Activated CD4-positive, alpha-beta T cell treated with anti-CD3 and anti-CD28 coated beads, Interleukin-2, amount 10 ng/mL, durations not matched to agents 7 days and 5 days (primary cell): ENCODE measurements at places on chromosomes 3 and 15. TPM values are rescaled to one million over a fixed set of nuclear protein-coding genes. Genes with fewer than 3 reads are reported as not detected.
A peak's percentile ranks its signal among the peaks of the same experiment; 100 is the strongest.

DNA sequence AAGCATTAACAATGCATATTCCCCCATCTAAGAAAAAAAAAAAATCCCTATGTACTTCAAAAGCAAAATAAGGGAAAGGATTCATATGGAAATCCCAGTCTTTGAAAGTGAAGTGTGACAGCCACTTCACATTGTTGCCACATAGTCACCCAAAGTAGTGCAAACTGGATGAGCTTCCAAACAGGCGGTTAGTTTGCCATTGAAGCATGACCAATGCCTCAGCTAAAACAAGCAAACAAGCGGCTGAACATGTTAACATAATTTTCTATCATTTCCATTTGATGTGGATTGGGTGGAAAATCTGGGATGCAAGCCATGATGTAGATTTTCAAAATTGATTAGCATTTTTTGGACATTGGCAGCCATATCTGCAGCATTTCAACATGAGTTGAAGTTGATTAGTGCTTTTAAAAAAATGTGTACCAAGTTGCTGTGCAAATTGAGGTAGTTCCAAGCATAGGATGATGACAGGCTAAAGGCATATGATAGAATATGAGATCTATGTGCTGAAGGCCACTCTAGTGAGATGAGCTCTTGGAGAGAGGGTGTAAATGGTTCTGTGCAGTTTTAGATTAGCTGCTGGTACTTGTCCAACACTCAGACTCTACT, 405.2 kb downstream of the NR2F2 start:
- H3K27ac ChIP-seq = no peak overlapping the region
- no peak overlapping the region for H3K4me3 ChIP-seq
- H3K4me1 ChIP-seq = no peaks in the 10 kb centered on the region

GRCh38 chr15:40933517-40933902, 4.4 kb downstream of the DLL4 start:
- no peak for DNase-seq
- peaks cover 32% of the 10 kb centered on the region for H3K4me1 ChIP-seq
- no peak overlapping the region for H3K4me3 ChIP-seq
- peaks cover 45% of the 10 kb centered on the region for H3K27me3 ChIP-seq
- H3K27ac ChIP-seq = no peak overlapping the region

DNA sequence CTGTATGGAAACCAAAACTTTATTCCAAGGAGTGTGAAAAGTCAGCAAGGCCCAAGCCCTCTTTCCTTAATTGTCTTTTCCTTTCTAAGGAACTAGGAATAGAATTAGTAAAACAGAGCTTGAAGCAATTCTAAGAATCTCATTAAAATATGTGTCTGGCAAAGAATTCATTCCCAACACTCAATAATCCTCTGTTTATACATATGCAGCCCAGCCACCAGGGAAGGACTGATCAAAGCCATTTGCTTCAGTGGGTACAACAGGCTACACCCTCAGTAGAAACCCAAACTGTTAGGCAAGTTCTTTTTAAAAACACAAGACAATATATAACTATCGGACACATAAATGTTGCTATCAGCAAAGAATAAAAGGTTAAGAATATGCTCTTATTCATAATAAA, 266.9 kb downstream of the ERC2 start:
- H3K27me3 ChIP-seq = peaks cover 3% of the 10 kb centered on the region
- H3K4me1 ChIP-seq = no peaks in the 10 kb centered on the region
- DNase-seq = no peak
- no peaks in the 10 kb centered on the region for H3K36me3 ChIP-seq
- no peak overlapping the region for H3K27ac ChIP-seq

DNA sequence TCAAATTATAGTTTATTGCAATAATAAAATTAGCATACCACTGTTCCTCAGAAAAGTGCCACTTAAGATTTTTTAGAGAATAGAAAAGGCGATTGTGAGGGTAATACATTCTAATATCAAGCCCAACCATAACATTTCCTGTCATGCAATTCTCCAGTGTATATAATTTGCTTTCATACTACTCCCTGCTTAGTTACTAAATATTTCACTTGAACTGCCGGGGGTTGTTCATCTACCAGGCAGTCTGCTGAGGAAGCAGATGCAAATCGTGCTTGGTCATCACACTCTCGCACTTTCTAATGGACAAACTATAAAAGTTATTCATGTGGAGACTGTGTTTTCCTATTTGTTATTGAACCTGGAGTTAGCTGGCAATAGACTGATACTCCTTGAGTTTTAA, 645.6 kb upstream of the CBLB start:
- DNase-seq = no peak
- H3K4me1 ChIP-seq = no peaks in the 10 kb centered on the region
- no peaks in the 10 kb centered on the region for H3K27me3 ChIP-seq
- no peaks in the 10 kb centered on the region for H3K36me3 ChIP-seq
- no peak overlapping the region for H3K4me3 ChIP-seq
- no peak overlapping the region for H3K27ac ChIP-seq

DNA sequence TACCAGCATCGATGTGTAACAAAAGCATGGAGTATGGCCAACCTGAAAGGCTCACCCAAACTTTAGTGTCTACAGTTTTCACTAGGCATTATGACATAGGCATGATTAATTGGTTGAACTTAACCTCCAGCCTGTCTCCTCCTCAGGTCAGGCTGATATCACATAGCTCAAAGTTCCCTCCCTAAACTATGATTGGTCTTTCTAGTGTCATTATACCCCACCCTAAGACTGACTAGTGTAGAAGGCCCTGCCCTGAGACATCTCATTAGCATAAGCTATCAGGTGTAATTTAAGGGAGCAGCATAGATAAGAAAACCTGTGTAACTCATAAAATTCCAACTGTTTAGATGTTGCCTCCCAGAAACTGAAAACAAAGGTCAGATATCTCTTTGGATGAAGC, 195.2 kb downstream of the ALCAM start:
- no peaks in the 10 kb centered on the region for H3K27me3 ChIP-seq
- no peaks in the 10 kb centered on the region for H3K36me3 ChIP-seq
- no peak for DNase-seq
- H3K4me1 ChIP-seq = no peaks in the 10 kb centered on the region
- no peak overlapping the region for H3K27ac ChIP-seq

GRCh38 chr3:20105513-20106280, 65.5 kb downstream of the KAT2B start:
- H3K27me3 ChIP-seq = no peaks in the 10 kb centered on the region
- H3K4me3 ChIP-seq = no peak overlapping the region
- peaks cover 64% of the 10 kb centered on the region for H3K4me1 ChIP-seq

- H3K4me3 ChIP-seq = peak overlapping the region; percentile 79
- peaks cover 22% of the 10 kb centered on the region for H3K4me1 ChIP-seq
- H3K36me3 ChIP-seq = peaks cover 1% of the 10 kb centered on the region
- H3K27ac ChIP-seq = peak overlapping the region; percentile 73
- no peaks in the 10 kb centered on the region for H3K27me3 ChIP-seq
These were observed 711 bp downstream of the XXYLT1 start for GRCh38 chr3:195270079-195270816.

DNA sequence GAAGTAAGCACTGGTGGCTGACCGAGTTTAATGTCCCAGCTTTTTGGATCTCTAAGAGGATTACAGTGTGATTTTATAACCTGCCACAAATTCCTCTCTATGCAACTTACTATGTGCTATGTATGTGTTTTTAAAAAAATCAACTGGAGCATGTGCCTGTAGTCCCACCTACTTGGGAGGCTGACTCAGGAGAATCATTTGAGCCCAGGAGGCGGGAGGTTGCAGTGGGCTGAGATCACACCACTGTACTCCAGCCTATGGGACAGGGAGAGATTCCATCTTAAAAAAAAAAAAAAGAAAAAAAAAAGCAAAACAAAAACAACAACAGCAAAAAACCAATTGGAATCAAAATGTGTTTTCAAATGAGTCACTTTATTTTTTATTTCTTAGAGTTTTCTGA, 29.6 kb downstream of the DUT start:
- H3K4me3 ChIP-seq = no peak overlapping the region
- no peak overlapping the region for H3K27ac ChIP-seq
- H3K4me1 ChIP-seq = peaks cover 6% of the 10 kb centered on the region
- H3K27me3 ChIP-seq = peaks cover 22% of the 10 kb centered on the region

- H3K4me1 ChIP-seq = no peaks in the 10 kb centered on the region
- H3K36me3 ChIP-seq = no peaks in the 10 kb centered on the region
- DNase-seq = no peak
- H3K4me3 ChIP-seq = no peak overlapping the region
These were observed 316.1 kb upstream of the TMCO5A start for GRCh38 chr15:37618353-37618752.

DNA sequence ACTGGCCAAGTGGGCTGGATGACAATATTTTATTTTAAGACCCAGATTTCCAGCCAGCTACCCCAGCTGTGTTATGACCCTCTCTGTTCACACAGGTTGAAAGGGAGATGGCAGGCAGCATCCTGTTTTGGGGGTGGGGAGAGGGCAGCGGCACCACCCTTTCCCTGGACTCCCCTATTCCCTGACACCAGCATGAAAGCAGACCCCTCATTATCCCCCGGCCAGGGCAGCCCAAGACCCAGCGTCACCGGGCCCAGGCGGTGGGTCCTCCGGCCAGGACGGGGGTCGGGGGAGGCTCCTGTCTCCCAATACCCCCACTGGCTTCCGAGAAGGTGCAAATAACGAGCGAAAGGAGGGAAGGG, 127.6 kb upstream of the MEF2A start:
- no peak overlapping the region for H3K27ac ChIP-seq
- no peaks in the 10 kb centered on the region for H3K36me3 ChIP-seq
- no peaks in the 10 kb centered on the region for H3K27me3 ChIP-seq
- peaks cover 26% of the 10 kb centered on the region for H3K4me1 ChIP-seq

DNA sequence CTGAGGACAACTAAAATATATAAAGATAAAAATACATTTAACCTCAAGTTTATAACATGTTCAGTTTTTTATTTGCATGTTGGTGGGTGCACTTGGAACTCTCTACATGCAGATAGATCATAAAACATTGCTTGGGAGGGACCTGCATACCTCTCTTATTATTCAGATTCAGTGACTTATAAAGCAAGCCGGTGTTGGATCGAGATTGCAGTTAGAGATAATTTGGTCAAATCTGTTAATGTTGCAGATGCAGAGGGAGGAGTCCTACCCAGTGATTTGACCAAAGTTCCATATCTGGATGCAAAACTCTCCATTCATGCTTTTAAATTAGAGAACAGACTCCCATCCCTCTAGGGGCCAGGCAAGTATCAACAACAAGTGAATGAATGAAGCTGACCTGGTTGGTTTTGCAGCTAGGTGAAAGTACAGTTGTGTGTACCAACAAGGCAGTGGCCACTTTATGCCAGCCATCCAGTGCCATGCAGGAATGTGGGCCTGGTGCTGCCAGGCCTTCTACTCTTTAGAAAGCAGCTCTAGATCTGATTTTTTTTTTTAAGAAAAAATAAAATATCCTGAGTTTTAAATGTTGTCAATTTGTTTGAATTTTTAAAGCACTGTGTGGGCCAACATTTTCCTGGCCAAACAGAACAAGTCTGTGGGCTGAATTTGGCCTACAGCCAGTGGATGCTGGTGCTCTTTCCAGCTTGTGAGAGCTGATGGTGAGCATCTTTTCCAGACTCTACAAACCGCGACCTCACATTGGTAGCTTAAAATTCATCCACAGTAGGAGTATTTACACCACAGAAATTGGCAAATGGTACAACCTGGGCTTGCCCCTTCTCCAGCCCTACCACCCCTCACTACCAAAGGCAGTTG, 12.3 kb downstream of the CDIN1 start:
- no peak overlapping the region for H3K27ac ChIP-seq
- H3K4me3 ChIP-seq = no peak overlapping the region
- H3K27me3 ChIP-seq = no peaks in the 10 kb centered on the region
- peaks cover 14% of the 10 kb centered on the region for H3K4me1 ChIP-seq

- DNase-seq = no peak
- H3K27me3 ChIP-seq = no peaks in the 10 kb centered on the region
- no peak overlapping the region for H3K4me3 ChIP-seq
- H3K4me1 ChIP-seq = peaks cover 14% of the 10 kb centered on the region
- peaks cover 9% of the 10 kb centered on the region for H3K36me3 ChIP-seq
These were observed 85.4 kb downstream of the TNIK start for GRCh38 chr3:171374661-171375285.

- no peak overlapping the region for H3K27ac ChIP-seq
- no peak overlapping the region for H3K4me3 ChIP-seq
- no peaks in the 10 kb centered on the region for H3K4me1 ChIP-seq
- no peaks in the 10 kb centered on the region for H3K36me3 ChIP-seq
These were observed 165.5 kb upstream of the FEZF2 start for GRCh38 chr3:62538691-62539356.

GRCh38 chr3:177284383-177284881, 87.2 kb upstream of the TBL1XR1 start:
- DNase-seq = peak; percentile 34
- no peaks in the 10 kb centered on the region for H3K27me3 ChIP-seq
- H3K27ac ChIP-seq = peak overlapping the region; percentile 63
- peaks cover 9% of the 10 kb centered on the region for H3K36me3 ChIP-seq
- peaks cover 26% of the 10 kb centered on the region for H3K4me1 ChIP-seq
- H3K4me3 ChIP-seq = no peak overlapping the region

KCNAB1 gene
- total RNA-seq = not detected

NDN gene
- 2.4 TPM for total RNA-seq

ARL8B gene
- total RNA-seq = 41.3 TPM

DNASE1L3 gene
- total RNA-seq = not detected
